ENCODE measurements at places on chromosomes 7 and 10.

- no peak for DNase-seq
Observed at GRCh38 chr7:151708610-151709009, 168.3 kb downstream of the PRKAG2 start.

- DNase-seq, result no peak
Observed at GRCh38 chr7:110621289-110621688, 469.6 kb upstream of the LRRN3 start.

DNA sequence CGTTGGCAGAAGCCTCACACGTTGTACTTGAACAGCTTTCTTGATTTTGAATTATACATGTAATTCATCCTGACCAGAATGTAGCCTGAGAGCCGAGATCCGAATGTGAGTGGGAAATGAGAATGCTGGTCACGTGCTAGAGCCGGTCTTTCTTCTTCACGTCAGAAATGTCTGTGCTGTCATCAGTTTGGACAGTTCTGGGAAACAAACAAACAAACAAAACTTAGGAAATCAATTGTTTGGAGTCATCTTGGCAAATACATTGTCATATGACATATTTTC, 729.8 kb downstream of the LRMDA start:
- DNase-seq, result no peak

DNA sequence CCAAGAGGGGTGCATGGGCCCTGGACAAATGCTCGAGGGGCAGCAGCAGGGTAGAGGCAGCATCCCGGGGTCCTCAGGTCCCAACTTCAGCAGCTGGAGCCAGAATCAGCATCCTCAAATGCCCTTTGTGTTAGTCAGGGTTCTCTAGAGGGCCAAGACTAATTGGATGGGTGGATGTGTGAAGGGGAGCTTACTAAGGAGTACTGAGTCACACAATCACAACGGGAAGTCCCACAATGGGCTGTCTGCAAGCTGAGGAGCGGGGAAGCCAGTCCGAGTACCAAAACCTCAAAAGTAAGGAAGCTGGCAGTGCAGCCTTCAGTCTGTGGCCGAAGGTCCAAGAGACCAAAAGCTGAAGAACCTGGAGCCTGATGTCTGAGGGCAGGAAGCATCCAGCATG, 162.9 kb upstream of the TCERG1L start:
- no peak for DNase-seq

- no peak for DNase-seq
Observed at GRCh38 chr7:155230169-155230593, 67.5 kb upstream of the INSIG1 start.

- DNase-seq, result no peak
Observed at GRCh38 chr10:104276192-104276591, 7.2 kb downstream of the GSTO2 start.

All from type B pancreatic cell (in vitro differentiated cells).